ENCODE measurements at places on chromosomes 7 and 10.

GRCh38 chr10:84008878-84009277 is 130.4 kb upstream of the GHITM start:
- DNase-seq: no peak

DNA sequence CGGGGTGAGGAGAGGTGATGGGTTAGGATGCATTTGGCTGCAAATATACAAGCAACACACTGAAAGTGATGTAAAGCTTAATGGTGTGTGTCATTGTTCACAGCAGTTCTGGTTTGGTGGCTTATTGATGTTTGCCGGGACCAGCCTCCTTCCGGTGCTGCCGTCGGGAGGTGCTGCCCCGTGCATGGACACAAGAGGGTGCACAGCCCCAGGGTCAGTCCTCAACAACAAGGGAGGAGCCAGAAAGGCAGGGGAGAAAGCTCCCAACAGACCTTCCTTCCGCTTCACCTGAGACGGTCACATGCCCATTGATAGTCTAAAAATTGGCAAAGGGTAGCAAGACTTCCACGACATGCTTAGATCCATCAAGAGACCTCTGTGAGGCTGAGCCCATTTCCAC is 9.5 kb downstream of the RNF32 start:
- DNase-seq: peak; percentile 9

DNA sequence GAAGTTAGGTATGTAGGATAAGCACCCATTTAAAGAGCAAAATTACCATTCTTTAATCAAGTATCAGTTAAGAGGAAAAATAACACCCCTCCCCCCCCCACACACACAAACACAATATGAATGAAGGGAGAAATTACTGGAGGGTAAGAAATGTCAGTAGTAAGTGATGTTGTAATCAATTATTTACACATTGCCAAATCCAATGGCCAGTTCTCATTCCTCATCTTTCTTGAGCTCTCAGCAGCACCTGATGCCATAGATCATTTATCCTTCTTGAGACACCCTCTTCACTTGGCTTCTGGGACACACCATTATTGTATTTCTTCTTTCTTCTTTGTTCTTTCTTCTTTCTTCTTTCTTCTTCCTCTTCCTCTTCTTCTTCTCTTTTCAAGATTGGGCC is 33.7 kb upstream of the FAM3C start:
- no peak for DNase-seq

GRCh38 chr7:13727751-13728150 is 261.7 kb downstream of the ETV1 start:
- DNase-seq: no peak

GRCh38 chr7:25858525-25859411 is 293.2 kb upstream of the NFE2L3 start:
- DNase-seq: no peak

- DNase-seq: no peak
These were observed 117.8 kb downstream of the KAT6B start for GRCh38 chr10:74944205-74944604.

DNA sequence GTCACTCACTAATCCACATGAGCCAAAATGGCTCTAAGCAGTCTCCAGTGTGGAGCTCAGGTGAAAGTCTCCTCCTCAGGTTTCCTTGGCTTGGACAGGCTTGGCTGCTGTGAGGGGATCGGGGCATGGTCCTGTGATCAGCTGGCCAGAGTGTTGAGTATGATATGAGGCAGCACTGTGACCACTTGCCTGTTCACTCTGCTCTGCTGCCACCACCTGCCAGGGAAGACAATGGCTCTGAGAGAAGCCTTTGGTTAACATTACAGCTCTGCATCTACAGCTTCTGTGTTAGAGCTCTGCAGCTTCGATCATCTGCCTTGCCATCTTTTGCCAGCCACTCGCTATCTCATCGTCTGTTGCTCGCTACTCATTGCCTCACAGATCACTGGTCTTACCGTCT is 20.1 kb upstream of the PTN start:
- no peak for DNase-seq

GRCh38 chr7:45685619-45686240 is 111.6 kb downstream of the ADCY1 start:
- DNase-seq: no peak

DNA sequence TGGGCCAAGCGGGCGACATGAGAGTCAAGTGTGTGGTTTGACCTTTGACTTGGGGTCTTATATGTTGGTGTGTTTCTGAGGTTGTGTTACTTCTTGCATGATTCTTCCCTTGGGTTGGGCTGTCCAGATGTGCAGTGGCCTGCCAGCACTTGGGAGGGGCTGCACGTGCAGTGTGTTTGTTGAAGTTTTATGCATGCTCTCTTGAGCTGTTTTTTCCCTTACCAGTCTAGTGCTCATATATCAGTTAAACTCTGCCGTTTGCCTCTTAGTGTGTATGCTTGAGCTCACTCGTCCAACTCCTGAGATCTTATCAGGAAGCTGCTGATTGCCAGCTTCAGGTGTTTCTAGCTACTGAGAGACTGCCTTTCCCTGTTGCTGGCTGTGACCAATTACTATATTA is 23.1 kb downstream of the SP4 start:
- DNase-seq: no peak

DNA sequence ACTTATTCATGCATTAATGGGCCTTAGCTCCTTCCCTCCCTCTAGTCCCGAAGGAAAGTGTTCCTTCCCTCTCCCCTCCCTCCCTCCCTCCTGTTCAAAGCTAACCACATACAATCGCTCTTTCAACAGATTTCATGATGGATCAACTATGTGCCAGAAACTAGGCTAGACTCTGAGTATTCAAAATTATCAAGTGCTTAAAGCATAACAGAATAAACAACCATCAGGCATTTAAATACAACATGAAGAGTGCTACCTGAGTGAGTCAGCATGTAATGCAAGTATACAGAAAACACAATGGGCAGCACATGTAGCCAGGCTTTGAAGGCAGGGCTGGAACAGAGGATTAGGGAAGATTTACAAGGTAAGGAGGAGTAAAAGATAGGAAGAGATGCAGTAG is 11.3 kb downstream of the CHCHD3 start:
- DNase-seq: peak; percentile 43

DNA sequence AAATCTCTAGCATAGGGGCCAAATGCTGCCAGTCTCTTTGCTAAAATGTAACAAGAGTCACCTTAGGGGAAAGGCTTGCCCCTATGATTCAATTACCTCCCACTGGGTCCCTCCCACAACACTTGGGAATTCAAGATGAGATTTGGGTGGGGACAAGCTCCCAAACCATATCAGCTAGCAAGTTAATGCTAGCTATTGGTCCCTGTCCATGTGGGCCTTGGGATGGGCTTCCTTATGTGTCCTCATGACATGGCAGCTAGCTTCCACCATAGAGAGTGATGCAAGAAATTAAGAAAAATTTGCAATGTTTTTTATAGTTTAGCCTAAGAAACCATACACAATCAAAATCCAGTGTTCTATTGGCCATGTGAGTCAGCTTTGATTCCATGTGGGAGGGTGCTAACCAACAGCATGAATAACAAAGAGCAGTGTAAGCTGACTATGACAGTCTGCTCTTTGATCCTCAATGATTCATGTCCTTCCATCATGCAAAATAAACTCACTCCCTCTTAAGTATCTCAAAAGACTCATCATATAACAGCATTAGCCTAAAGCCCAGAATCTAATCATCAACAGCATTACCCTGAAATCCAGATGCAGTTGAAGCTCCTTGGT is 21.7 kb upstream of the ZNF365 start:
- DNase-seq: no peak

- no peak for DNase-seq
These were observed 49.8 kb upstream of the FAM171A1 start for GRCh38 chr10:15420858-15421257.

All from NCI-H345 (cell line).